Activated CD8-positive, alpha-beta memory T cell treated with anti-CD3 and anti-CD28 coated beads for 48 hours (primary cell): ENCODE measurements at places on chromosomes 5 and 9.

- no peak for DNase-seq
Measured at GRCh38 chr5:93246090-93246855, 334.7 kb downstream of the NR2F1-AS1 start.

GRCh38 chr5:11496137-11496719, 408.0 kb downstream of the CTNND2 start:
- DNase-seq: no peak

- no peak for DNase-seq
Measured at GRCh38 chr5:43104057-43104456, 16.7 kb upstream of the ZNF131 start.

GRCh38 chr5:117788596-117788995, 1199.8 kb downstream of the DTWD2 start:
- DNase-seq: no peak

DNA sequence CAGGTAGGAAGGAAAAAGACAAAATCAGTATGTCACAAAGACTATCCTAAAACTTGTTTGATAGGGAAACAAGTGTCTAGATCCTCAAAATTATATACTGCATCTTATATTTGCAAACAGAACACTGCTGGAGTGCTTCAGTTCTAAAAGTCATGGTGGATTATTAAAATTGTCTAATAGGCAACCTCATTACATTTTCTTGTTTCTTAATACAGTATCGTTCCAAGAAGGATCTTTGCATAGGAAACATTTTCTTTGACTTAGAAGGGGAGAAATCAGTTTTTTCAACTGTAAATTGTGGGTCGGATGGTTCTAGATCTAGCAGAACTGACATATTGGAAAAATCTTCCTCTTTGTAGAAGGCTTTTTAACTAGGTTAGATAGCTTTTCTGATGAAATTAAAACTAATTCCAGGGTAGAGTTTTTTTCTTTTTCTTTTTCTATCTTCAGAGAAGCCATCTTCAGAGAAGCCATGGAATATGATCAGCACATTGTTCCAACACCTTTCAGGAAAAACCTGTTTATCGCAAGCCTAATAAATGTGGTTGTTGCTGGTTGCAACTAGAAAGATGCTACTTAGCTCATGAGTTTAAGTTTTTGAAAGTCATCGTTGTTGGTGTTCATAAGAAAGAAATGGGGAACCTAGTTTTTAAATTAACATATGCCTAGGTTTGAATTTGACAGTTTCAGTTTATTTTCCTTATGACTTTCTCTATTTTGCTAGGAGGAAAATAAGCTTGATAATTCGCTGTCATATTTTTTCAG, 7.4 kb downstream of the CPEB4 start:
- DNase-seq: no peak

- no peak for DNase-seq
Measured at GRCh38 chr9:113903514-113904077, 27.5 kb downstream of the ZNF618 start.

- DNase-seq: no peak
Measured at GRCh38 chr5:82699737-82700136, 377.5 kb downstream of the TMEM167A start.

GRCh38 chr5:114360816-114361723, 800 bp upstream of the KCNN2 start:
- DNase-seq: no peak

GRCh38 chr5:127830829-127831598, 127.8 kb downstream of the CCDC192 start:
- DNase-seq: no peak

- no peak for DNase-seq
Measured at GRCh38 chr5:156838961-156839360, 11.1 kb upstream of the PPP1R2B start.

GRCh38 chr9:12737871-12738270, 36.9 kb upstream of the LURAP1L start:
- no peak for DNase-seq

DNA sequence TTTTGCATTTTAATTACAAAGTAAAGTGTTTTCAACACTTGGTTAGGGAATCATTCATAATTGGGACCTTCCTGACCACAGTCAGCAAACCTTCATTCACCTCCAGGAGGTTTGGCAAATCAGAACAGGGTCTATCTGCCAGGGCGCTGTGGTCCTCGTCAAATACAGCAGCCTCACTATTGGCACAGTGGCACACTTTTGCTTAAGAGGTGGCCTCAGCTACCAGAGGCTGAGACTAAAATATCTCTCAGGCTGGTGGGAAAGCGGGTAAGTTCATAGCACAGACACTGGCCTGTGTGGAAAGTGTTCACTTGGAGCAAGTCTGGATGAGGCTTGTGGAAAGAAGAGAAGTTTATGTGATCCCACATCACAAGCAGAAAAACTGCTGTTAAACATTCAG, 268.6 kb upstream of the DAPK1 start:
- no peak for DNase-seq

GRCh38 chr9:95880021-95880690, 4.7 kb downstream of the ERCC6L2 start:
- no peak for DNase-seq

DNA sequence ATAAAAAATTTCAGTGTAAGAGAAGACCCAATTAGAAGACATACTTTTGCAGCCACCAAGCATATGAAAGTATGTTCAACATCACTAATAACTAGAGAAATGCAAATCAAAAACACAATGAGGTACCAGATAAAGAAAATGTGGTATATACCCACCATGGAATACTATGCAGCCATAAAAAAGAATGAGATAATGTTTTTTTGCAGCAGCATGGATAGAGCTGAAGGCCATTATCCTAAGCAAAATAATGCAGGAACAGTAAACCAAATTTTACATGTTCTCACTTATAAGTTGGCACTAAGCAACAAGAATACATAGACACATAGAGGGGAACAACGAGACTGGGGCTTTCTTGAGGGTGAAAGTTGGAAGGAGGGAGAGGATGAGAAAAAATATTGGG, 6.9 kb upstream of the SPATA9 start:
- no peak for DNase-seq

DNA sequence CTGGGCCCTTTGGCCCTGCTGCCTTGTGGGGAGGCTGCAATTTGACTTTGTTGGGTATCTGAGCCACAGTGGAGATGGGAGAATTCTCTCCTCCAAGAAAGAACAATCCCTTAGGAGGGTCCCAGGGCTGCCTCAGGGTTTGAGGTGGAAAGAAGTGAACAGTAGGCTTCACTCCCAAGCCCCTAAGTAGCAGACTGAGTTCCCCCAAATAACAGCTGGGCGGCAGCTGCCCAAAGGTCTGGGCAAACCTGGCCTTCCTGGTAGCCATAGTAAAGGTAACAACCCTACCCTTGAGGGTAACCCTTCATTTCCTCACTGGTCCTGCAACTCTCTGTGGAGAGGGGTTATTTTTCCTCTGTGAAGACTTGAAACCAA, 746 bp downstream of the RGS3 start:
- DNase-seq: no peak
